DMS153 (cell line): ENCODE measurements at places on chromosomes 12 and 14.

DNA sequence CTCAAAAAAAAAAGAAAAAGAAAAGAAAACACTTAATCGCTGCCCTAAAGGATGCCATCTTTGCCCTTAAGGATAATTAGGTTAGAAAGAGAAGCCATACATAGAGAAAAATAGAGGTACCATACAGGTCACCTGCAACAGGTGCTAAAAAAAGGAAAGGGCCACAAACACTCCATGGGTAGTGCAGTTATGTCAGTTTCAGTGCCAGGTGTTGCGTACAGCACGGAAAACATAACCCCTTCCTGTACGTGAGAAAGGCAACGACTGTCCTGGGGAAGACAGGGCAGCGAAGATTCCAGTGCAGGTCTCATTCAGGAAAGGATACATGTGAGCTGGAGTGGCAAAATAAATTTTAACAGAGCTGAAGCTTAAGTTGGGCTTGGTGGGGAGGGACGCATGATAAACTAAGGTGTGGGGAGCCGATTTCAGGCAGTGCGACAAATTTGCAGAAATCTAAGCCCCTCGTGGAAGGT lies 553 bp upstream of the DAZAP2 start:
- peak; percentile 25 for DNase-seq

DNA sequence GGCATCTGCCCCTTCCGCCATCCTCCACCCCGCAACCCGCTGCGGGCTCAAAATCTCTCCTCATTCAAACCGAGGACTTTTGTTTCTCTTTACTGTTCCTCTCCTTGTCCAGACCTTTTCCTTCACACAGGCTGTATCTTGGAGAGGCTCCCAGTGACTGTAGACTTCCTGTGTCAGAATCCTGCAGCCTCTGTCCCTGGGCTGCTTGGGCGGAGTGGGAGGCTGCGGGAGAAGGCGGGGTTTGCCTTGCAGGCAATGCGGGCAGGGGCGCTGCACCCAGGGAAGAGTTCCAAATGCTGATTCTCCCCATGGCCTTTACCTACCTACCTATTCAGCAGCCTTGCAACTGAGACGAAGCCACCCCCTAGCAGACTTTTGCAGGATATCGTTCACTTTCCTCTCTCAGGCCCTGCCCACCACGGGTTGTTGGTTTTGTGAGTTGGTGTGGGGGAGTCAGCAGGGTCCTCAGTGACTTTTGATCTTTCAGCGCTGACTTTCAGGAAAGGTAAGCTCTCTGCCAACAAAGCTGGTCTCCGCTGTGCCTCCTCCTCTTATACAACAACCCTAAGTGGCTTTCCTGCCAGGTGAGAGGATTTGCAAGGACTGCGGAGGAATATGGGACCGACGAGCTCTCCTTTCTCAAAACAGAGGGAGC lies 79.0 kb upstream of the KCNA1 start:
- no peak for DNase-seq

- DNase-seq, result no peak
Measured at GRCh38 chr12:104740668-104741067, 217.4 kb downstream of the SLC41A2 start.

DNA sequence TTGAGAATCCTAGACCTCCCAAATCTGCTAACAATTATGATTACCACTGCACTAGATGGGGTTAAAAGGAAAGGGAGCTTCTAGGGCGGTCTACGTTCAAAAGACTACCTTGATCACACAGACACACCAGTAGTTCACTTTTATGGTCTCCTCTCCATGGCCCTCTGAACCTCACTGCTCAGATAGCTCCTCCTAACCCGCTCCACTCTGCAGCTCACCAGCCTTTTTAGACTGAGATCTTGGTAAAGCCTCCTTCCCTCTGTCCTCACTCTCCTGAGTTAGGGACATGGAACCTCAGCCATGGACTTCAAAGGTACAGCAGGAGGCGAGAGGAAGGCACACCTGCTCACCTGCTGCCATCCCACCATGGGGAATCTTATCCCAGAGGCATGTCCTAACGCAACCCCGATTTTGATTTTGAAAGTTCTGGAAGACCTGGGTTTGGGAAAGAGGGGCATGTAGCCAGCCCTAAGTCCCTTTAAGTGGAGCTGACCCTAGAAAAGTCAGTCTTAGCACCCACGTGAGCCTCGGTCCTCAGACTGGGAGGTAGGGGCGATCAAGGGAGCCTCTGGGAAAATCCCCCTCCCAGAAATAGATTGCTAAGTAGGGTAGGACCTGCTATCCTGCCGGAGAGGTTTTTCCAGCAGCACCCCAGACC lies 1.3 kb downstream of the ZNF219 start:
- DNase-seq, result no peak

- peak; percentile 22 for DNase-seq
Measured at GRCh38 chr12:53220694-53221202, 11.3 kb downstream of the RARG start.

- DNase-seq, result no peak
Measured at GRCh38 chr12:25100194-25101091, 94.5 kb downstream of the DNAI7 start.

DNA sequence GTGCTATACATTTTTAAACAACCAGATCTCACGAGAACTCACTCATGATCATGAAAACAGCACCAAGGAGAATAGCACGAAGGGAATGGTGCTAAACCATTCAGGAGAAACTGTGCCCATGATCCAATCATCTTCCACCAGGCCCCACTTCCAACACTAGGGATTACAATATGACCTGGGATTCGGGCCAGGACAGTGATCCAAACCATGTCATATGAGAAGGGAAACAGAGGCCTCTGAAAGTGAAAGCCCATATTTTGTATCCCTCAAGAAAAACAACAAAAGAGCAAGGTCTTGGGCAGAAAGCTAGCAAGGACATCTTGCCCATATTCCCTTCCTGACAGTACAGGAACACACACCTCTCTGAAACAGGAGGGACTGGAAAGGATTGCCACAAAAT lies 163.9 kb upstream of the VASH1 start:
- no peak for DNase-seq

DNA sequence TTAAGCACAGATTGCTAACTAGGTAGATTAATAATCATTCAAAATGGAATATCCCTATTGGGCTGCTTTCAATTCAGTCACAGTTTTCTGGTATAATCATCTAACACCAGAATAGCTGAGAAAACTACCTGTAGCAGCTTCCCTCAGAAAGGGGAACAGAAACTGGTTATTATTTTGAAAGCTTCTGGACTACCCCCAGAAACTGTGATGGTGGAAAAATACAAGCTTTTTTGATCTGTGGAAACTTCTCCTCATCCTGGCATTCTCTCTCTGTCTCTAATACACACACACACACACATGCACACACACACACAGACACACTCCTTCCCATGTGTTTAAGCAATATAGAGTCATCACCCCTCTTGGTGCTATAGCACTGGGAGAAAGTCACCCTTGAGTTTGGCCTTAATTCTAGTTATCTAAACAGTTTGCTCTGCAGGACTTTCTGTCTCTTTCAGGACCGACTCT lies 251.5 kb upstream of the LMO3 start:
- no peak for DNase-seq

DNA sequence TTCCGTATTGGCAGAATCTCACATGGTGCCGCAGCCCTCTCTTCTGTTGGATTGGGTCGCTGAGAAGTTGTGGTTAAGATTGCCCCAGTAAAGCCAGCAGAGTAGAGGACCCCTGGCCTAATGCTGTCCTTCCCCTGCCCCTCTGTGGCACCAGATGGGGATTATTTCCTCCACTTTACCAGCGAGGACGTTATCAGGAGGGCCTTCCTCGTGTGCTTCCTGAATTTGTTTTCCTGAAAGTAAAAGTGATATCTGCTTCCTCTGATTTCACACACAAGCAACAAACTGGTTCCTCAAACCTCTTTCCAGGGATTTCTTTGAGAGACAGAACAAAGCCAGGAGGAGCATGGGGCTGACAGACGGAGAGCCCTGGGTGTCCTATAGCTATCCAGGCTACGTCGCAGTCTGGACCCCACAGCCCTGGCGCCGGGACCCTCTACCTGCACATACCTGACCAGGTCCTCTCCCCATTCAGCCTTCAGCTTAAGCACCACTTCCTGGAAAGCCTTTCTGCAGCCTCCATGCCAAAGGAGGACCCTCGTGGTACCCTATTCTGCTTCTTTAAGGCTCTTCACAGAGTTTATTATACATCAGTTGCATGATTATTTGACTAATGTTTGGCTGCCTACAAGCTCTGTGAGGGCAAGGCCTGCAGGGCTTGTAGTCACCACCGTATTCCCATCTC lies 314.8 kb upstream of the FKBP4 start:
- no peak for DNase-seq

DNA sequence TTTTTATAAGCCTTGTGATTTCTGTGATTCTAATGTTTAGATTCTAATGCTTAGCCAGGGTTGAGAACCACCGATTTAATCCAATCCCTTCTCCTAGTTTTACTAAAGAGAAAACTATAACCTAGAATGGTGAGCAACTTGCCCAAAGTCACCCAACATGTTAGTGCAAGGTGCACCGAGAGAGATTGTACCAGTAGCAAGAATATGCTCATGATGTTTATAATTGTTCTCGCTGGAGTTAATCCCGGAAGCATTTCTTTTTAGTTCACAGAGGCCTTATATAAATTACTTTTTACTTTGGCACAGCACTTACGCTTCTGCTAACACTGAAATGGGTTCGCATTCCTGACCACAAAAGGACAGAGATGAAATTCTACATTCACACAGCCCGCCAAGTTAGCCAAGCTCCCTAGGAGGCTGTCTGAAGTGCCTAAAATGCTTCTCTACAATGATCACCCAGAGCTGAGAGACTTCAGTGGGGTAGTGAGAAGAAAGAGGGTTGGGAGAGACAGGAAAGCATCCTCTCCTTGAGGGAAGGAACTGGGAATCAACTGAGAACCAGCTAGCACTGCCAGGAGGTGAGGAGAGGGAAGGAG lies 579 bp upstream of the BLOC1S1 start:
- no peak for DNase-seq

GRCh38 chr12:105382771-105383622 lies 52.5 kb downstream of the C12orf75 start:
- DNase-seq, result peak; percentile 19

GRCh38 chr14:22861651-22862050 lies 9.9 kb upstream of the LRP10 start:
- DNase-seq, result no peak

GRCh38 chr12:123089631-123090353 lies 61.1 kb downstream of the PITPNM2 start:
- DNase-seq, result no peak

DNA sequence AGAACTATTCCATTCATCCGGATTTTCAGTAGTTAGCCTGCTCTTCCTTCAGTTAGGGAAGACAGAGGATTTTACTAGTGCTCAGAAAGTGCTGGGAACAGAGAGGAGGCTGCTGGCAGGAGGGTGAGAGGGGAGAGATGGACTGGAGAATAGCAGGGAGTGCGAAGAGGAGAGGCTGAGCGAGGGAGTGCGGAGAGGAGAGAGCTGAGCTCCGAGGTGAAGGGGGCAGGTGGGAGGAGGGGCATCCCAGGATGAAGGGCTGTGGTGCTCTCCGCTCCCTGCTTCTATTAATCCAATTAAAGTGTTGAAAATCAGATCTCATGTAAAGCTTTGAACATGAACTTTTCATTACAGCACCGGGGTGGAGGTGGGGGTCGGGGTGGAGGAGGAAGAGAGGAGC lies 20.4 kb upstream of the SMOC1 start:
- no peak for DNase-seq

- DNase-seq, result no peak
Measured at GRCh38 chr14:20657216-20658211, 16.0 kb upstream of the OR6S1 start.

- DNase-seq, result no peak
Measured at GRCh38 chr14:24607635-24608514, 1.6 kb downstream of the GZMH start.

DNA sequence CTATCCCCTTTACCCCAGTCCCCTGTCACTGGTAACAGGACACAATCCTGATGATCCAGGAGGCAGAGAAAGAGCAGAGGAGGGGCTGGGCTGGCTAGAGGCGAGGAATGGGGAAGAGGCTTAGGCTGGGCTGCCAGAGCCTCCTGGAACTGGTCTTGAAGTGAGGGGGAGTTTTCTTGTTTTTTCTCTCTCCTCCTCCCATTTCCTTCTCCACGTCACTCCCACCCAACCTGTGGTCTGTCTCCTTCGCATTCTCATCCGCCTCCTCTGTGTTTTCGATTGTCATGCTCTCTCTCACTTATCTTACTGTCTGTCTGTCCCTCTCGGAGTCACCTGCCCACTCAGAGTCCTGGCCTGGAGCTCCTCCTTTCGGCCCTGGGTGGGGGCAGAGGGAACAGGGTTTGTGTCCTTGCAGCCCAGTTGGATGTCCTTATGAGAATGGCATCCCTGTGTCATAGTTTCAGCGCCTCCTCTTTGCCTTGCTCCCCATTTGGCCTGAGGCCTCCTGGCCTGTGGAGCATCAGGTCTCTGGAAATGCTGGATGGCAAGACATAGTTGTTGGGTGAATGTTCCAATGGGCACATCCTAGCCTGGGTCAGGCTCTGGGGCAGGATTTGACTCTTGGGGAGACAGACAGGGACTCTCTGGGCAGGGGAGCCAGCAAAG lies 3.4 kb upstream of the KRT80 start:
- no peak for DNase-seq

DNA sequence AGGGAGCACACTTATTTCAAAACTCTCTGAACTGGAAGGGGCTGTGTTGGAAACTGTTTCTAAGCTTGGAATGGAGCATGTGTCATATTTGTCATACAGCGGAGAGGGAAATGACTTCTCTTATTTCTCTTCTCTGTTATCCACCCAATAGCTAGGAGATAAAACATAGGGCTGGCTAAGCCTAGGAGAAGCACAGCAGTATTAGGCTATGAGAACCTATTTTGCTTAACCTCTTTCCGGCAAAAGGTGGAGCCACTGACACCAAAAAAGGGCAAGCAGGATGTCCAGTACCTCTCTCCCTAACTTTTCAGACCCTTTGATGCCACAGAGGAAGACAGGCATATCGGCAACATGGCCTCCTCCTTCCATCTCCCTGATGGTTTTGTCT lies 148.3 kb downstream of the CRADD start:
- DNase-seq, result no peak

DNA sequence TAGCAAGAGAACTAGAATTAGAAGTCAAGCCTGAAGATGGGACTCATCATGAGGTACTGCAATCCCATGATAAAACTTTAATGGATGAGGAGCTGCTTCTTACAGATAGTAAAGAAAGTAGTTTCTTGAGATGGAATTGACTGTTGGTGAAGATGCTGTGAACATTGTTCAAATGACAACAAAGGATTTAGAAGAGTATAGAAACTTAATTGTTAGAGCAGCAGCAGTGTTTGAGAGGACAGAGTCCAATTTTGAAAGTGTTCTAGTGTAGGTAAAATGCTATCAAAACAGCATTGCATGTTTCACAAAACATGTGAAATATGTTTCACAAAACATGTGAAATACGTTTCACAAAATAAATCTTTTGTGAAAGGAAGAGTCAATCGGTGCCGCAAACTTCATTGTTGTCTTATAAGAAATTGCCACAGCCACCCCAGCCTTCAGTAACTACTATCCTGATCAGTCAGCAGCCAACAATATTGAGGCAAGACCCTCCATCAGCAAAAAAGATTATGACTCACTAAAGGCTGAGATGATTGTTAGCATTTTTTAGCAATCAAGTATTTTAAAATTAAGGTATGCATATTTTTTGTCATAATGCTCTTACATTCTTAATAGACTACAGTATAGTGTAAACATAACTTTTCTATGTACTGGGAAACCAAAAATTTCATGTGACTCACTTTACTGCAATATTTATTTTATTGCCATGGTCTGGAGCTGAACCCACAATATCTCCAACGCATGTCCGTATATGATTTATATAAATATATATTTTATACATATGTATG lies 173.4 kb upstream of the BMP4 start:
- no peak for DNase-seq
